IPS-NIHi11 (cell line): ENCODE measurements at places on chromosomes 11 and 22.

DNA sequence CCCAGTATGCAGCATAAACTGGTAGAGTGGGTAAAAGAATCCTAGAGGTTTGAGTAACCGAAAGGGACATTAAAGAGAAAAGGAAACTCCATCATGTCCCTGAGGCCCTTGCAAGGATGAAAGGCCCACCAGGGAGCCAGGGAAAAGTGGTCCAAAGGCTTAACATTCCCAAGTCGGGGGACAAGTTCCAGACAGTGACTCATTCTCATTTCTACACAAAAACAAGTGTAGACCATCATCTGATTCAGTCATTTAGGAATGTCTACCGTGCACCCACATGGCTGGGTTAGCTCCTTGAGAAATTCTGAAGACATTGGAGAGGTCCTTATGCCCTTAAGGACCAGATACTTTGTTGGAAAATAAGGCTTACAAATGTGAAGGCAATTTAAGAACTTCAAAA, 4.8 kb upstream of the NOX4 start:
- DNase-seq = peak; percentile 23

DNA sequence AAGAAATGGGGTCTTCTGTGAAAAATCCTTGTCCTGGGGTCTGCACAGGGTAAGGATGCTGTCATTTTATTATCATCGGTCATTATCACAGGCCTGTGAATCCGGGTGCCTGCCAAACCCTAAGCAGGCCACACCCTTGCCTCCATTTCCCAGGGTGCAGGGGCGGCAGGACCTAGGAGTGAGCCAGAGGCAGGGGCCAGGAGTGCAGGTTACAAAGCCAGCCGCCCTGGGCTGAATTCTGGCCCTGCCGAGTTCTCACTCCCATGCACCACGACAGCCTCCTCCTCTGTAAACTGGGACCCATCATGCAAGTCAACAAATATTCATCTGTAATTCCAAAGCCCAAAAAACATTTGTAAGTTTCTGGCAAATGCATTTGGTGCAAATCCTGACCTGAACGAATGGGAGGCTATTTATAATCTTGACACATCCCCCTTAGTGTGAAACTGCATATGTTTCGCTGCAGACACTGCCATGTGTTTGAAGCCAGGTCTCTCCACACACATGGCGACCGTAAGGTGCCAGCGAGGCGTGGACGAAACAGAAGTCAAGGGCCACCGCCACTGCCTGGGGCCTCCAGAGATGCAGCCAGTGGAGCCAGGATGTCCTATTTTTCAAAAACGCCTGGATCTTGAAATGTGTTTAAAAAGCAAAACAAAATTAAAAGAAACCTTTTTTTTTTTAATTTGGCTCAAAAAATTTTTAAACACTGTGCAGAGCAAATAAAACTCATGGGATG, 6.7 kb downstream of the CD5 start:
- DNase-seq = no peak

DNA sequence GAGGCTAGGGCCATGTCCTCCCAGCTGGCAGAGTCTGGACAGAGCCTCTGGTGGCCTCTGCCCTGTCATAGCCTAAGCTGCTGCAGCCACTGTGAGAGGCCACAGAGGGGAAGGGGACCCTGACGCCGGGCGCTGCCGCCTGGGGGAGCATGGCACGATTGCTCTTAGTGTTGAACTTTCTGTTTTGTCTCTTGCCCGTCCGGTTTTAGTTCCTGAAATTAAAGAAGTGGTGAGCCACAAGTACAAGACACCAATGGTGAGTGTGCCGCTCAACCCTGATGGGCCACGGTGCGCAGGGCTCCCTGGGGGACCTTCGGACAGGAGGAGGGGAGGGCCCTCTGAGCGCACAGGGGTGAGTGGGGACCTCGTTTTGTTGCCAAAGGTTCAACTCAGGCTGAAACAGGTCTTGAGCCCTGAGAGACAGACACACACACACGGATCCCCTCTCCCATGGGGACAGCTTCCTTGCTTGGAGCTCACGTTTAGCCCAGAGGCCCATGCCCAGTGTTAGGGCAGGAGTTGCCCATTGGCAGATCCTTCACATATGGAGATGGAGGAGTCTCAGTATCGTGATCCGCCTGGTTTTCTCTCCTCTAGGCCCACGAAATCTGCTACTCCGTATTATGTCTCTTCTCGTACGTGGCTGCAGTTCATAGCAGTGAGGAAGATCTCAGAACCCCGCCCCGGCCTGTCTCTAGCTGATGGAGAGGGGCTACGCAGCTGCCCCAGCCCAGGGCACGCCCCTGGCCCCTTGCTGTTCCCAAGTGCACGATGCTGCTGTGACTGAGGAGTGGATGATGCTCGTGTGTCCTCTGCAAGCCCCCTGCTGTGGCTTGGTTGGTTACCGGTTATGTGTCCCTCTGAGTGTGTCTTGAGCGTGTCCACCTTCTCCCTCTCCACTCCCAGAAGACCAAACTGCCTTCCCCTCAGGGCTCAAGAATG, 23.8 kb downstream of the MYBPC3 start:
- DNase-seq = no peak

- DNase-seq = peak; percentile 61
Measured at GRCh38 chr11:35237860-35238715, 99.1 kb downstream of the CD44 start.

DNA sequence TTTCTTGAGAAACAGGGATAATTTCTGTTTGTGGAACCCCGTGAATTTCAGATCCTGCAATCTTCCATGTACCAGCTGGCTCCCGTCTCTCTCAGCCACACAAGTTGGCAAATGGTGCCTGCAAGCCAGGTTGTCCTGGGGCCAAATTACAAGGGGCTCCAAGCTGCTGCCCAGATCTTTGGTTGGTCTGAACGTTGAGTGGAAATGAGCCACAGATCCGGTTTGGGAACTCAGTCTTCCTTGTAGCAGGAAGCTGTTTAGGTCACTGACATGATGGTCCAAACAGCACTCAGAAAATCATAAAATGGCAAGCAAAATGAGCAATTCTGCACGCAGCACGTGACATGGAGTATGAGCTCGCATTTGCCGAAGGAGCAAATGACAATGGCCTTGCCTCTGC, 1496.4 kb downstream of the TBC1D22A start:
- no peak for DNase-seq

GRCh38 chr11:74577624-74578396, 14.6 kb upstream of the POLD3 start:
- peak; percentile 21 for DNase-seq

DNA sequence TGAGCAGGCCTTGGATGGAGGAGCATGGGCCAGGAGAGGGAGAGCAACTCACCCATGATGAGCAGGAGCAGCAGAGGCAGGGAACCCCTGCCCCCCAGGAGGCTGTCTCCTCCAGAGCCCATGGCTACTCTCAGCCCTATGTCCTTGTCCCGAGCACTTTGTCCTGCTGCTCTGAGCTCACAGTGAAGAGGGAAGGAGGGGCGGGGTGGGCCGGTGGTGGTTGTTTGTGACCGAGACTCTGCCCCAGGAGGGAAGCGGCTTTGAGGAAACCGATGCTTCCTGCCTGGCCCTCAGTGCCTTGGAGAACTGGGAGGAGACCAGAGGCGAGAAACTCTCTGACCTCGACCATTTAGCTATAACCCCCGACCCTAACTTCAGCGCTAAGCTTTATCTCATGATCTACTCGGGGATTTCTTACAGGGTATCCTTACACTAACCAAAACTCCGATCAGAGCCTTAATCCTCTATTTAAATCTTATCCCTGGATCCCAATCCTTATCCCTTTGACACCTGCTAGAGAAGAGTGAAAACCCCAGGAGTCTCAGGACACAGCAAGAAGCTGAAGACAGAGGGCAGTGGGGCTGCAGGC, at the start of gene ROBO4:
TSS of gene ROBO4 (minus strand) at position 192 of the 589 bp plus-strand sequence. CDS start at position 122, 70 bp downstream.
- DNase-seq = no peak
